AG04450 (cell line): ENCODE measurements at places on chromosomes 5 and 9.

DNA sequence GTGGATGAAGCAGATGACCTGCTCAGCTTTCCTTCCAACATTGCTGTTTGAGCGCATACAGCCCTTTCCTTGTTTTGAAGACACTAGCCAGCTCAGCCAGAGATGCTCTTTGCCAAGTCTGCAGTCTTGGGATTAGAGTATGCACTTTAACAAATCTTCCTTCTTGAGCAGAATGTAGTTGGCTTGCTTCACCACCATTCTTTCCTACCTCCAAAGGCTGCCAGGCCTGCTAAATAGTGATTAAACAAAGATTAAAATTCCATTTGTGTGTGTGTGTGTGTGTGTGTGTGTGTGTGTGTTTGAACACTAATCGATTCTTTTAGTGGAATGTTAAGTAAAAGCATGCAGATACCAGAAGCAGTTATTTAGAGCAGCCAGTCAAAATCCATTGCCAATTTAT, 97.6 kb downstream of the GALNT10 start:
- no peak for DNase-seq

GRCh38 chr9:121690316-121690715, 38.9 kb downstream of the DAB2IP start:
- no peak for DNase-seq

GRCh38 chr5:80837679-80838078, 122.5 kb upstream of the RASGRF2 start:
- no peak for DNase-seq

GRCh38 chr5:172758834-172759149, 12.2 kb downstream of the DUSP1 start:
- no peak for DNase-seq

DNA sequence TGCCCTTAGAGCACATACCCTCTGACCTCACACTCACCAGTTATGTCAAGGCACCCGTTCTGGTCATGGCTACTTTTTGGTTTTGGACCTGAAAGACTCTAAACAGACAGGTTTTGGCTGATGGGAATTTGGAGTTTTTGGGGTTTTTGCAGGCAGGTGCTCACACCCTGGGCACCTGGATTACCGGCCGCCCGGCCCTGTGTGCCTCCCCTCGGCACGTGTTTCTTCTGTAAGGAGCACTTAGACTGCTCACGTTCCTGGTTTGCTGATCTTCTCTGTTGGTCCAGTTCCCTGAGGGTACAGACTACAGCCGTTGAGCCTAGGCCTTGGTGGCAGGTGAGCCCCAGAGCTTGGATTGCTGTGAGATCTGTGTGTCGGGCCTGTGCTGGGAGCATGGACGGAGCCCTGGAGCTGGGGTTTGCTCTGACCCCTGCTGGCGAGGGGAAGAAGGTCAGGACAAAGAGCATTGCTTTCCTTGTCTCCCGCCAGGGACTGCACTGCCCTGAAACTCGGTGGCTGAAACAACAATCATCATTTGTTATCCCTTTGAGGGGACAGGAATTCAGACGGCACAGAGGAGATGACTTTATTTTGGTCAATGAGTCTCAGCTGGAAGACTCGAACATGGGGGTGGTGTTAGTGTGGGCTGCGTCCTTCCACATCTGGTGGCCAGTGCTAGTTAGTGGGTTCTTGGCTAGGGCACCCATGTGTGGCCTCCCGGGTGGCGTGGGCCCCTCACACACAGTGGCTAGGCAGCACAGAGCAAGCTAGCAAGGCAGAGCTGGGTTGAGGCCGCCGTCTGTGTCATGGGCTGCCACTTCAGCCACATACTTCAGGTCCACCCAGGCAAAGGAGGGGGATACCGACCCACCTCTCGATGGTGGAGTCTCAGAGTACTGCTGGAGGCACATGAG, 76.4 kb downstream of the EHMT1 start:
- DNase-seq, result no peak

DNA sequence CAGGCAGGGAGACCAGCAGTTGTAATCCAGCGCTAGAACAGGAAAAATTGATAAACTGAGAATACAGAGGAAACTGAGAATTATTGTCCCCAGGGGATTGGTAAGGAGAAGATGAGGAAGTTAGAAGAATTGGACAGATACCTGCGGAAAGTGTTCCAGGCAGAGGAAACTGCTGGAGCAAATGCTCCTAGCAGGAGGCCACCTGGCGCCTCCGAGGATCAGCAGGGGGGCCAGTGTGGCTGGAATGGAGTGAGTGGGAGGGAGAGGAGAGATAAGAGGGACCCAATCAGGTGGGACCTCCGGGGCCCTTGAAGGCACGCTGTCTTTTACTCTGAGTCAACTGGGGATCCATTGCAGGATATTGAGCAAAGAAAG, 695 bp upstream of the ANXA6 start:
- no peak for DNase-seq

GRCh38 chr5:134571693-134572405, 46.4 kb downstream of the JADE2 start:
- DNase-seq, result no peak

- no peak for DNase-seq
Observed at GRCh38 chr5:66538531-66538930, 57.7 kb upstream of the MAST4 start.

DNA sequence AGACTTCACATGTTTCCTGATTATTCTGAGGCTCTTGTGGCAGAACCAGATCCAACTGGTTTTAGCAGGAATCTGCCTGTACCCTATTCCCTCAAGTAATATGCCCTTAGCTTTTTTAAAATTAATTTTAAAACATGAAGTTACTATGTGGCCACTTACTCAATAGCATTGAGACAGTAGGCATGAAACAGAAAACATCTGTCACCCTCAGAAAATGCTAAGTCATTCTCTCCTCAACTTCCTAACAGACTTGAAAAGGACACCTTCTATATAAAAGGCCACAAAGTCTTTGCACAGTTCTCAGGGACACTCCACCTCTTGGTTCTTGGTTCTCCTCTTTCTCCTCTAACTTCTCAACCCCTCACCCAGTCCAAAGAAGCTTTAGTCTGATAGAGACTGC, 277.8 kb downstream of the RAB3C start:
- DNase-seq, result no peak

GRCh38 chr9:17782430-17783149, 203.7 kb downstream of the SH3GL2 start:
- no peak for DNase-seq

DNA sequence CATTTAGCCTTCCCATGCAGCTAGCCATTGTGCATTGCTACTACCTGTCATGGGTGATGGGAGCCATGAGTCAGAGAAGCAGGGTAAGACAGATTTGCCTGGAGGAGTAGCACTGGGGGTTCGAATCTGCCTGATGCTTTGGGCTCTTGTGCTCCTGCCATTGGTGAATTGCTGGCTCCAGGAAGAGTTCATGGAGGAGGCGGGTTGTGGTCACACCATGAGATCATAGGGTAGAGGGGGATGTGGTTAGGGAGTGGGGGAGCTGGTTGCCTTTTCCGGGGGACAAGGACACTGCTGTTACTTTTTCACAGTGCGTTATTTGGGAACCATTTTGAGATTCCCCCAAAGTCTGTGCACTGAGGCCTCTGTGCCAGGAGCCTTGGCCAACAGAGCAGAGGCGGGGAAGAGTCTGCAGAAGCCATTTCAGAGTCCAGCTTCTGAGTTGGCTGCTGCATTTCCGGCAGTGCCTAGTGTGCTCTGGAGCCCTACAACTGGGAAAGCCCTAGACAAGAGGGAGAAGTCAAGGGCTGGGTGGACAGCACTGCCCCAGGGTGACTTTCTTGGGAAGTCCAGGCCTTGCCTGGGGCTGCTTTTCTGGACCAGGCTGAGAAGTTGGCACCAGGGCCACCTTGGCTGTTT, 6.2 kb downstream of the ANGPTL2 start:
- no peak for DNase-seq

DNA sequence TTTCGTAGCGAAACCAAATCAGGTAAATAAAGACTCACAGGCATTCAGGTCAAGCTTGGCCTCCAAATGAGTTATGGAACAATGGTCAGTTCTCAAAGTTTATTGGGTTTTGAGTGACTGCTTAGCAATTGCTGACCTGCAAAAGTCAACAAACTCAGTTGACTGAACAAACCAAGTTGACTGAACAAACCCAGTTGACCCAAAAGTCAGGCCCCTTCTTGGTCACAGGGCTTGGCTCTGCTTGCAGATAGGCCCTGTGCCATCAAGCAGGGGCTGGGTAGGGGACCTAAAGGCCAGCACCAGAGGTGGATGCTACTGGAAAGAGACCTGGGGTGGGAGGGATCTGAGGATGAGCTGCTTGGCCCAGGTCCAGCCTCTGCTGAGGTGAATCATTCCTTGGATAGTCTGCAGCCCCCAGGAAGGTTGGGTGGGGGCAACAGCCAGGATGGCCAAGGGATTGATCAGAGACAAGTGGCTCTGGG, 64.6 kb downstream of the GADD45G start:
- no peak for DNase-seq

DNA sequence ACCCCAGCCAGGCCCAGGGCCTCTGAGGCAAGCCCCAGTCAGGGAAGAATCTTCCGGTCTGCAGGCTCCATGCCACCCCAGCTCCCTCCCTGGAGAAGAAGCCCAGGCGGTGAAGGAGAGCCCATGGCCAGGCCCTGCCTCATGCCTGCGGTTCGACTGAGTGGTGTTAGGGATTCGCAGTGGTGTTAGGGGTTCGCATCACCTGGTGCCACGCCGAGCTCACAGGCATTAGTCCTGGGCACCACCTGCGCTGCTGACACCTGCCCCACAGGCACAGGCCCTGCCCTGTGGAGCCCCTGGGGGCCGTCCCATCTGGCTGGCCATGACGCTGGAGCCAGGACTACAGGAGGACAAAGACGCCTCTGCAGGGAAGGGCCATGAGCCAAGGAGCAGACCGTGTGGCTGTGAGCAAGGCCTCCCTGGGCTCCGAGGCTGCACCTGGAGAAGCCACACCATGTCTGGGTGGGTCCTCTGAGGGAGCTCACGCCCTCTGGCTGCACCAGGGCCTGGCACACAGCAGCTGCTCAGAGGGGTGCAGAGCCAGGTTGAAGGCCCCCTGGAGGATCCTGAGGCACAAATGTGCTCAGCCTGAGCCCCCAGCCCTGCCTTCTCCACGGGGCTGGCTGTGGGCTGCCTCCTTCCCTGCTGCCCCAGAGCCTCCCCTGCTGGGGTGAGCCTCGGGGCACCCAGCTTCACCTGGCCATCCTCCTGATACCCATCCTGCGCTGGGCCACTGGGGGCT, 27.6 kb upstream of the RNF130 start:
- DNase-seq, result no peak

DNA sequence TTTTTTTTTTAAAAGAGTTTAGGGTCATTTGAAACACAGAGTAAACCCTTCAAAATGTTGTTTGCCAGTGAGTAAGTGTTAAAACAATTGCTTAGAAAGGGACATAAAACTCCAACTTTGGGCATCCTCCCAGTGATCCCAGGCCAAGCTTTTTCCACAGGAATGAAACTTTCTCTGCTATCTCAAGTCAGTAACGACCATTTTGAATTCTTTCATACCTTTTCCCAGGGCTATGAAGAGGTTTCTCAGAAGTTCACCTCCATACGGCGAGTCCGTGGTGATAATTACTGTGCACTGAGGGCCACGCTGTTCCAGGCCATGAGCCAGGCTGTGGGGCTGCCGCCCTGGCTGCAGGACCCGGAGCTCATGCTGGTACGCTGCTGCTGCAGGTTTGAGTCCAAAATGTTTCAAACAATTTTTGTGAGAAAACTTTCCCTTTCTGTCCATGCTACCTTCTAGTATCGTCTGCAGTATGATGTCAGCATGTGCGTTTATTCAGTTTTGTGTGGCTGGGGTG, 16.8 kb downstream of the OTULIN start:
- no peak for DNase-seq

- DNase-seq, result no peak
Observed at GRCh38 chr5:115379622-115380344, 83.3 kb upstream of the CCDC112 start.

DNA sequence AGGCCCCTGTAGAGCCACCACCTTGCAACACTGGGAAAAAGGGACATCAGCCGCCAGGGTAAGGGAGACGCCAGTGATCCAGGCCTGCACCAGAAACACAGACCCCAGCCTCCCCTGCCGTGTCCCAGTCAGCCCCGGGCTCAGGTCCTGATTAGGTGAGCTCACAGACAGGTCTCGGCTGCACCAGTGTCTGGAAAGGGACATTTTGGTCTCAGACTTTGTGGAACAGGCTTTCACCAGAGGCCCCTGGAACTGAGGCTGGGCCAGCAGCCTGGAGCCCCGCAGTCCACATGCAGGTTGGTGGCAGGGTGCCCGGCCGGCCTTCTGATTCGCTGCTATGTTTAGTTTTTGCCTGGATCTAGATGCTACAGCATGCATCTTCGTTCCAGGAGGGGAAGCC, 369.0 kb upstream of the IRX4 start:
- no peak for DNase-seq

DNA sequence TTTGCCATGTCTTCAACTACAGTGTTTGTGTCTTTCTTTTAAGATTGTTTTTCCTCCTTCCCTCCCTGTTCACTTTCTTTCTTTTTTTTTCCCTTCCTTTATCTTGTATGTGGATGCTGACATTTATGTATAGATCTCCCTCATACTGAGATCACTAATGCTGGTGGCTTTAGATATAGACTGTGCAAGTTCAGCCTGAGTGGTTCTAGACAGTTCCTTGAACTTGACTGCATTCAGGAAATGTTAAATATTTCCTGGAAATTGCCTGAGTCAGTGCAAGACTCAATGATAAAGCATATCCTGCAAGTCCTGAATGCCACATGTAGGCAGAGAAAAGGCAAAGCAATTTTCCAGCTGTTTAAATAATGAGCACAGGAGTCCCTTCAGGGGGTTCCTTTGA, 182.5 kb upstream of the NR3C1 start:
- DNase-seq, result no peak

DNA sequence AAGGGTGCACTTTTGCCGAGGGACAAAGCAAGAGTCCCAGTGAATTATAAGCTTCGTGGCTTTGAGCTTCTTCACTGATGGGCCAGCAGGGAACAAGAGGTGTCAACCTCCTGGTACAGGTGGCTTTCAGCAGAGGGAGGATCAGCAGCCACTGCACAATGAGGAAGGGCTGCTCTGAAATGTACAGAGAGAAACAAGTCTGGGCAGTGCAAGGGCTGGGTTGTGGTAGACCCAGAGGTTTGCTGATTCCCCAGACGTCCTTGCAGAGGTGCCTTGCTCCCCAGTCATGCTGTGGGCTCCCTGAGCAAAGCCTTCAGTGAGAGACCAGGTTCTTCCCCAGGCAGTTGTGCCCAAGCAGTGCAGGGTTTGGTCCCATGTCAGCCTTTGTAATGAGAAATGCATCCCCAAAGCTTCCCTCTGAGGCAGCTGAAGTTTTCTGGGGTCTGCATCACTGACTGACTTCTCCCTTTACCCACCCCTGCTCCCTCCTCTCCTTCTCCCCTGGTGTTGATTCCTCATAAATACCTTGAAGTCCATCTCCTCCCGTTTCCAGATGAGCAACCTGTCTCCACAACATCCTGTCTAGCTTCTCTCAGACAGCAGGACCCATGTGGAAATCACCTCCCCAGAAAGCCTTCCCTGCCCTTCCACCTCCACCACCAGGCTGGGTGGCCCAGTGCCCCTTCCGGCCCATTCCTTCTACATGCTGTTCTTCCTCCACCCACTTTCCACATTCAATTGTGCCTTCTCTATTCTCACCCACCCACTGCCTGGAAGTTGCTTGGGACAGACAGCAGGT, 599.6 kb upstream of the ADAMTS16 start:
- DNase-seq, result no peak

GRCh38 chr5:72379936-72380335, 59.8 kb downstream of the PTCD2 start:
- no peak for DNase-seq
